ENCODE measurements at places on chromosomes 4 and X.

GRCh38 chr4:146336410-146336807, 122.1 kb downstream of the REELD1 start:
- no peak for DNase-seq

DNA sequence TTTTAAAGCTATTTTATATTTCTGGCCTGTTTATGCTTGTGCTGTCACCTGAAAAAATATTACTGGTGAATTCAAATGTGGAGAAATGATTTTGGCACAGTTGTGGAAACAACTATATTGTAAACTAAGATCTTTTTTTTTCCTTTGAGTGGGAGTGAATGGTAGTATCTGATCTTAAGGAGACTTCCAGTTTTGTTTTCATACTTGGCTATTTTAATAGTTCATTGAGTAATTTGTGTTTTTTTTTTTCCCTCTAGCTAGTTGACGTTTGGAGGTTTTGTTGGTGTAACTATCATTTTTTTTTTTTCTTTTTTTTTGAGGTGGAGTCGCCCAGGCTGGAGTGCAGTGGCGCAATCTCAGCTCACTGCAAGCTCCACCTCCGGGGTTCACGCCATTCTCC, 10.5 kb downstream of the STAG2 start:
- no peak for DNase-seq

- no peak for DNase-seq
Observed at GRCh38 chrX:74536832-74537371, 77.5 kb downstream of the RLIM start.

DNA sequence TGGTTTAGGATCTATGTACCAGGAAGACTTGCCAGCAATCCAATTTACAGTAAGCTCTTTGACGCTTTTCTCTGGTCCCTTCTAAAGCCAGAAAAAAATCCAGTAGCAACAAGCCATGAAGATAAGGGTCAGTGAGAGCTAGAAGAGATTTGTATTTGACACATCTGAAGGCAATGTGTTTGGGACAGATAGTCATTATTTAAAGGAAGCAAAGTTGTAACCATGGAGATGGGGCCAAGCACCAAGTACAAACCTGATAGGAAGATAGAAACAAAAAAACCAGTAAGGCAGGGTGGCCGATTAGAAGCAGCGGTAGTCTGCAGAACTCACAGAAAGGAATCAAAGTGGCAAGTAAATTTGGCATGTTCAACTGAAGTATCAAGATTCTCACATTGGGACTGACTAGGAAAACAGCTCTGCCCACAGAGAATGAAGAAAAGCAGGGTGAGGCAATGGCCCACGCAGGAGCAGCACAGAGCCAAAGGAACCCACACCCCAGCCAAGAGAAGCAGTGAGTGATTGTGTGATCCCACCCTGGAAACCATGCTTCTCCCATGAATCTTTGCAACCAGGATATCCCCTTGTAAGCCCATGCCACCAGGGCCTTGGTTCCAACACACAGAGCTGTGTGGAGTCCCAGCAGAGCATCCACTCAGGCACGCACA, 12.9 kb upstream of the C4orf54 start:
- no peak for DNase-seq

DNA sequence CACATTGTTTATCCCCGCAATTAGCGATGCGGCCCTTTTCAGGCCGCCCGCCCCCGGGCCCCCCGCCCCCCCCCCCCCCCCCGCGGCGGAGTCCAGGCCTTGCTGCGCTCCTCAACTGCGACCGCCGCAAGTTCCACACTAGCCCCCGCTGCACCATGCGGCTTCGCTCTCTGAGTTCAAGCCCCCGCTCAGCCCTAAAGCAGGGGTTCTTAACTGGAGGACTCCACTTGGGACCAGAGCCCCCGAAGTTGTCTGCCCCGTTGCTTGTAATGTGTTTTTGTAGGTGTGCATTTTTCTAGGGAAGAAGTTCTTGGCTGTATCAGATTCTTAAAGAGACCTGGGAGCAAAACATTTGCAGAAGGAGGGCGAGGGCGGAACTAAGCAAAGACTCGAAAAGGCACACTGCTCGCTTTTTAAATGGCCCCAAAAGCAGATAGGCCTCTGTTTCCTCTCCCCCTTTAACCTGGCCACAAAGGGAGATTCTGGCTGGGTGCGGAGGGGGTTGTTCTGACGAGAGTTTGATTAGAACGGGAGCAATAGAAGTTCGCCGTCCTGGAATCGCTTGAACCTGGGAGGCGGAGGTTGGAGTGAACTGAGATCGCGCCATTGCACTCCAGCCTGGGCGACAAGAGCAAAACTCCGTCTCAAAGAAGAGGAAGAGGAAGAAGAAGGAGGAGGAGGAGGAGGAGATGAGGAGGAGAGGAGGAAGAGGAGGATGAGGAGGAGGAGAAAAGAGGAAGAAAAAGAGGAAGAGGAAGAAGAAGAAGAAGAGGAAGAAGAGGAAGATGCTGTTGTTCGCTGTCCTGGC, 2.3 kb upstream of the MSX1 start:
- no peak for DNase-seq
